Head of caudate nucleus (tissue), 42 donors: ENCODE measurements at places on chromosomes 3 and 15.

GRCh38 chr3:23952646-23953045 is 7.6 kb downstream of the NR1D2 start:
- no peak for DNase-seq

DNA sequence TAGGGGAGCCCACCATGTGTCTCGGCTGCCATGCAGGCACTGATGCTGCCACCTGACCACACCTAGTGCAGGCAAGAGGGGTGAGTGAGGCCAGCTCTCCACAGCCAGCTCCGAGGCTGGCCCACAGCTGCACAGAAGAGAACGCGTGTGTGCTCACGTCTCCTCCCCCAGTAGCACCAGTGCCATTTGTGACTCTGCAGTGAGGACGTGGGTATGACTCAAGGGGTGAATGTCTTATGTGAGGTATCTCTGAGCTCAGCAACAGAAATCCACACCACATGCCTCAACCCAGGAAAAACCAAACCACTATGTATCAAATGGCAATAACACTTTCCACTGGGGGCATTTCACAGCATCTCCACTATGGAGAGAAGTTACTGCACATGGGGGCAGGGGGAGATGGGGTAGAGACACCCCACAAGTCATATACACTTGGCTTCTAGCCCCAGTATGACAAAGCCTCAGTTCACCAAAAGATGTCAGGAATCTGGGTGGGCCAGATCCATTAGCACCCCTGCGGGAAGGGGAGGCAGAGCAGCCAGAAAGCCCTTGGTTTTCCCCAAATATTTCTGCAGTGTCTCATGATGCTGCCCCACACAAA is 87.6 kb downstream of the LRIG1 start:
- no peak for DNase-seq

DNA sequence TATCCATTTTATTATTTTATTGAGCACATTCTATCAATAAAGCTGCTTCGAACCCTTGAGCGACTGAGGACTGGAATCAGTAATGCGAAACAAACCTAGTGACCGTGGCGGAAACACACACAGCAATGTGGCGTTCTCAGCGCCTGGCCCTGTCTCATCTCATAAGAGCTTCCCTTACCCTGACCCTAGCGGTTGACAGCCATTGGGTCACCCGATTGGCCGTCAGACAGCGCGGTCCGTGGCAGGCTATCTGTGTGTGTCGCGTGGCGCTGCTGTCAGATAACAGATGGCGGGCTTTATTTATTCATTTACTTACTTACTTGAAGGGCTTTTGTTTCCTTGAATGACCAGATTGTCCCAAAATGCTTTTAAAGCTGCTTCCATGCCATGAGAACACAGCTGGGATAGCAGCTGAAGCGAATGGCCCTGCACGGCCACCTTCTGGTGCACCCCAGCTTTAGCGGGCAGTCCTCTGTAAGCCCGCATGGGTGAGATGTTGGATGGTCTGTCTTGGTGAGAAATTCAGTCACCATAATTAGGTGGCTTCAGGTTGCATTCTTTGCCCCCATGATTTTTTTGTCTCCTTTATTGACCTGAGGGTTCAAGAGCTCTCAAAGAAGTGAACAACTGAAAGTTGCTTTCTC is 215.5 kb upstream of the BHLHE40 start:
- no peak for DNase-seq

GRCh38 chr15:70092464-70093027 is 5.2 kb downstream of the TLE3 start:
- no peak for DNase-seq

- DNase-seq = no peak
Observed at GRCh38 chr15:67119238-67119846, 53.9 kb downstream of the SMAD3 start.

DNA sequence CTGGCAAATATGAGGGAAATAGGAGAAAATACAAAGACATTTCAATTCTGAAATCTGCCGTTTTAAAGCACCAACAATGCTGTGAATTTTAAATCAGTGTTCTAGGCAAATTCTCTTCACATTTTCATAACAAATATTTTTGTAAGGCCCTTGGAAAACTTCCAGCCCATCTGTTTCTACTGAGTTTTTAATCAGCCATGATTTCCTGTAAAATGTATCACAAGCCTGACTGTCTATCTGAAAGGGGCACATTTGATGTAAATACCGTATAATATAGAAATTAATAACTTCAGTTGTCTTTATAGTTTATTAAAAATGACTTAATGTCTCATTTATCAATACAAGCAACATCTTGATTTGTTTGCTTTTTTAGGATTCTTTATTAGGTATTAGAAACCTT is 454.7 kb downstream of the PYDC2 start:
- DNase-seq = no peak

GRCh38 chr15:90872486-90873184 is 4.2 kb downstream of the FURIN start:
- no peak for DNase-seq

GRCh38 chr3:30989276-30990030 is 95.0 kb upstream of the GADL1 start:
- DNase-seq = no peak

GRCh38 chr3:118425272-118425837 is 609.3 kb downstream of the IGSF11 start:
- no peak for DNase-seq

GRCh38 chr15:73748730-73749129 is 4.4 kb downstream of the INSYN1 start:
- DNase-seq = no peak

DNA sequence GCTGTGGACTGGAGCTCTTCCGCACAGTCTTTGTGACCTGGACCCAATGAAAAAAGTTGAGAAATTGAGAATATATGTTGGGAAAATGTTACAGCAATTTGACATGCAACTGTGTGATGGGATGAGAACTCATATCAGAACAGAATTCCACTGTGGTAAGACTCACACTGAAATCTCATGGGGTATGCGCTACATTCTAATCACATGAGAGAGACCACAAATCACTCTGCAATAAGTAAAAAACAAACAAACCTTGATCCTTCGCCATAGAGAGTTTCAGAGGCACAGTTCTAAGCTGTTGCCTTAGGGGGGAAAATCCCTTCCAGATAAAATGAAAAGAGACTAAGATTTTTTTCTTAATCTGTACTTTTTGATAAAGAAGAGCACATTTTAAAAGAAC is 37.3 kb downstream of the LMCD1 start:
- DNase-seq = no peak

DNA sequence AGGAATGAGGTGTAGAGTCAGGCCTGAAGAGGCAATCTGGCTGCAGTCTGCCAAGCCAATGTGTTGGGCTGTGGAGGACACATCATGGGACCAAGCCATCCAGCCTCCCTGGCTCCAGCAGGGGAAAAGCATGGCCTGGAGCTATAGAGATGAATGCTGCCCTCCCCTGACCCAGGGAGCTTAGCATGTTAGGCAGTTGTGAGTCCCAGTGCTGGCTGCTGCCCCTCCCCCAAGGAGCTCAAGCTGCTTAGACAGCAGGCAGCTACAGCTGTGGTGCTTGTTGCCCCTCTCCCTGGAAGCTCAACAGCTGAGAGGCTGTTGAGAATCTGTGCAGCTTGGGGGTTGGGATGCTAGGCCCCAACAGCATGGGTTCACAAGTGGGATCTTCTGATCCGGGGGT is 85.6 kb upstream of the DNAJC19 start:
- DNase-seq = no peak
